ENCODE measurements at places on chromosomes 3 and 15. TPM values are rescaled to one million over a fixed set of nuclear protein-coding genes. Genes with fewer than 3 reads are reported as not detected.

Gene PEX5L
- 6.1 TPM for total RNA-seq

DNA sequence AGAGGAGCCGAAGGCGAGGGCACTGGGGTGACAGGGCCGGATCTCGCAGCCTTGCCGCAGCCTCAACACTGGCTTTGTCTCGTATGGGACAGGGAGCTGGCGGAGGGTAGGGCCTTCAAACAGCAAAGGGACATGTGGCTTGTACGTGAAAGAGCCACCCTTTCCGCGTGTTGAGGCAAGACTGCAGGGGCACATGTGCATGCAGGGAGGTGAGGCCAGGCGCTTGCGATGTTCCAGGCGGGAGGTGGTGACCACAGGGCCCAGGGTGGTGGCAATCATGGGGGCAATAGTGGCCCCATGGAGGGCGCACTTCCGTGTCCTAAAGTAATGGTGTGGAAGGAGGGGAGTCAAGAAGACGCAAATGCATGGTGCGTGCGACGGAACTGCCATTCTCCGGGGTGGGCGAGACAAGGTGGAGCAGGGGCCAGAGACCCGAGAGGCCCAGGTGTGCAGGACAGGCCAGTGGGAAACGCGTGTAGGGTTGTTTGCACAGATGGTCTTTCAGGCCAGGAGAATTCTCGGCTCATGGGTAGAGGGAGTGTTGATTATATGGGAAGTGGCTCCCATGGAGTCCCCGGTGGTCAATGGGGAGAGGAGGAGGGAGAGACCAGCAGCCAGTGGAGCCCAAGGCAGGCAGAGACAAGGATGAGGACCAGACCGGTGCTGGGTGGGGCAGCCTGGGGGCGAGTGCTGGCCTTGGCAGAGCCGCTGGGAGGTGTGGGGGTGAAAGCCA is 45.8 kb upstream of the PCSK6 start:
- H3K27ac ChIP-seq, result no peak overlapping the region
- DNase-seq, result no peak
- H3K4me3 ChIP-seq, result no peak overlapping the region
- no peaks in the 10 kb centered on the region for H3K27me3 ChIP-seq
- no peaks in the 10 kb centered on the region for H3K4me1 ChIP-seq

- no peak overlapping the region for H3K4me3 ChIP-seq
- H3K27ac ChIP-seq, result no peak overlapping the region
Observed at GRCh38 chr3:133901083-133901482, 5.4 kb upstream of the RAB6B start.

GRCh38 chr3:119400466-119400865 is 62.9 kb downstream of the TMEM39A start:
- no peak for DNase-seq
- H3K27ac ChIP-seq, result no peak overlapping the region
- no peaks in the 10 kb centered on the region for H3K36me3 ChIP-seq
- H3K4me3 ChIP-seq, result no peak overlapping the region

DNA sequence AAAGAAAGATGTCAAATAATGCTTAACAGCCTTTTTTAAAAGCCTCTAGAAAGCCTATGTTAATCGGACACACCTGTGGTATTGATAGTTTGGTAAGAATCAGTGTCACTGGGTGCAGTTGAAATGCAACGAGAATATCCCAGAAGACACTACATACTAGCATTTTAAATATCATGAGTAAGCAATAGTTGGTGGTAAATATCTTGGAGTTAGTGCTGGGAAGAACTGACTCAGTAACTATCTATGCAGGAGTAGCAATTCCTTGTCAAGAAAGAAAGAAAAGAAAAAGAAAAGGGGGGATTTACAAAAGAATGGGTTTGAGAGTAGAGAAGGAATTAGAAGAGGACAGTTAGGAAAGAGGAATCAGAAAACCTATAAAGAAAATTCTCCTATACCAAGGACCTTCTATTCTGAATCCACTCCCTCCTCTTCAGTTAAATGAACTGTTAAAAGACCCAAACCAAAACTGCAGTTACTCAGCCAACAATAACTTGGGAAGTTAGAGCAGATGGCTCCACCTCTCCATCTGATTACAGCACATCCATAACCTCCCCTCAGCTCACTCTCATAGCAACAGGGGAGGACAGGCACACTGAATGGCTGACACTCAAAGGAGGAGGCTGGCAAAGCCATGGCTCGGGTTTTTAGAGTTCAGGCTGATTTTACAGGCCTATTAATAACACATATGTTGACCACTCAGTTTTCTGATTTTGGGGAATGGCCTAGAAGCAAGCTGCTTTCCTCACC is 207.6 kb upstream of the MDFIC2 start:
- H3K36me3 ChIP-seq, result no peaks in the 10 kb centered on the region
- no peaks in the 10 kb centered on the region for H3K4me1 ChIP-seq
- no peaks in the 10 kb centered on the region for H3K27me3 ChIP-seq

DNA sequence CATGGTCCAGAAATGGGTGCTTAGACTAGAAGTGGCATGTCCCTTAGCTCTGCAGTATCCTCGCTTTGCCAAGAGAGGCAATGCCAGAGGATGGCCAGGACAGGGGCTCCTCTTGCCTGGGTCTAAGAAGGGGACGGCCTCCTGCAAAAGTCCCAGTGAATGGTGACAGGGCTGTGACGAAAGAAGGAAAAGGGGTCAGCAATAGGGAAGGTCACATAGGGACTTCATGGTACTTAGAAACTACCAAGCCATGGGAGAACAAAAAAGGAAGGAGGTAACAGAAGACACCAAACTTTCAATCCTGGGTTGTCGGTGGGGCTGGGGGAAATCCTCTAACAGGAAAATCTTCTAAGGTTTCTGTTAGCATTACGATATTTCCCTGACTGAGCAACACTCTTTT is 36.2 kb upstream of the ATOSA start:
- no peaks in the 10 kb centered on the region for H3K27me3 ChIP-seq
- H3K27ac ChIP-seq, result no peak overlapping the region
- no peak for DNase-seq
- H3K4me1 ChIP-seq, result no peaks in the 10 kb centered on the region

DNA sequence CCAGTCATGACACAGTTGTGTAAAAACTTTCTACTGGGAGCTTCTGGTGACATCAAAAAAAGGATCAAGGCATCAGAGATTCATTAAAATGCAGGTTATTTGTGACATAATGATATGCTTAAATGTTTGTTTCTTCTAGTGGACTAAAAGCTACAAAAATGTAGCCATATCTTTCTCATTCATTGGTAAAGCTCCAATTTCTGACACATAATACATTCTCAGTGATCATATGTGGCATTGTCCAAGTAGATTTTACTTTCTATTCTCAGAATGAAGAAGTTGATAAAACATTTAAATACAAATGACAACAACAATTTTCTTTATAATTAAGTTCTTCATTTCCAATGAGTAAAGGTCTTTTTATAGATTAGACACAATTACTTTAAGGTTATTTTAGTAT is 71.0 kb upstream of the ARHGEF26 start:
- no peaks in the 10 kb centered on the region for H3K36me3 ChIP-seq
- H3K4me1 ChIP-seq, result no peaks in the 10 kb centered on the region
- no peak overlapping the region for H3K27ac ChIP-seq
- no peak overlapping the region for H3K4me3 ChIP-seq
- DNase-seq, result no peak
- no peaks in the 10 kb centered on the region for H3K27me3 ChIP-seq

DNA sequence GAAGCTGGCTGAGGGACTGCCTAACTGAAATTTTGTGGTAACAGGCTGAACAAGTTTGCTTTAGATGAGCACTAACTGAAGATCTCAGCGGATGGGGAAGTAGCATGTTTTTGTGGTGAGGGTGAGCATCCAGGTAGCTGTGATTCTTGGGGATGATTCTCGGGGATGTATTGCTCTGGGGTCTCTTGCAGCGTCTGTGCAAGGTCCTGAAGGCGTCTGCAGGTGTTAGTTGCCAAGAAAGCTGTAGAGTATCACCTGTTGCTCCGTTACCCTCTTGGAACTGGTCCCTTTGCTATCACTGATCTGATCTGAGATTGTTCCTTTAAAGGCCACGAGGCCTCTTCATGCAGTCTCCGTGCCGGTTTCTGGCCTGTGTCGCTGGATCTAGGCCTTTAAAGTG is 6.0 kb downstream of the TMED3 start:
- no peak overlapping the region for H3K27ac ChIP-seq
- H3K4me3 ChIP-seq, result no peak overlapping the region
- H3K36me3 ChIP-seq, result no peaks in the 10 kb centered on the region
- H3K4me1 ChIP-seq, result peaks cover 6% of the 10 kb centered on the region
- H3K27me3 ChIP-seq, result no peaks in the 10 kb centered on the region
- DNase-seq, result no peak

DNA sequence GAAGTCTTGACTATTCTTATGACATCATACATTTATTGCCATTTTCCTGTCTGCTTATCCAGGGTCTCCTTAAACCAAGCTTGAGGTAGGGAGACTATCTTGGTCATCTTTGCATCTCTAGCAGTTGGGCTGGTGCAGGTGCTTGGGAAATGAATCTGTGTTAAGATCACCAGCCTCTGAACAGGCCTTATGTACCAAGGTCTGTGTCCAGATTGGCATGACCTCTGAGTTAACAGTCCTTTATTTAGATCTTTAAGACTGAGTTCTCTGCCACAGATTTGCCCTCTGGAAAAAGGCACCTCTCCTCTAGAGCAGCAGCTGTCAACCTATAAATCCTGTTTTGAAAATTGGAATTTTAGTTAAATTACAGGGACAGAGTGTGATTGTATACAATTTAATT is 35.4 kb downstream of the RAB7A start:
- no peak for DNase-seq
- no peak overlapping the region for H3K27ac ChIP-seq
- peaks cover 15% of the 10 kb centered on the region for H3K4me1 ChIP-seq

DNA sequence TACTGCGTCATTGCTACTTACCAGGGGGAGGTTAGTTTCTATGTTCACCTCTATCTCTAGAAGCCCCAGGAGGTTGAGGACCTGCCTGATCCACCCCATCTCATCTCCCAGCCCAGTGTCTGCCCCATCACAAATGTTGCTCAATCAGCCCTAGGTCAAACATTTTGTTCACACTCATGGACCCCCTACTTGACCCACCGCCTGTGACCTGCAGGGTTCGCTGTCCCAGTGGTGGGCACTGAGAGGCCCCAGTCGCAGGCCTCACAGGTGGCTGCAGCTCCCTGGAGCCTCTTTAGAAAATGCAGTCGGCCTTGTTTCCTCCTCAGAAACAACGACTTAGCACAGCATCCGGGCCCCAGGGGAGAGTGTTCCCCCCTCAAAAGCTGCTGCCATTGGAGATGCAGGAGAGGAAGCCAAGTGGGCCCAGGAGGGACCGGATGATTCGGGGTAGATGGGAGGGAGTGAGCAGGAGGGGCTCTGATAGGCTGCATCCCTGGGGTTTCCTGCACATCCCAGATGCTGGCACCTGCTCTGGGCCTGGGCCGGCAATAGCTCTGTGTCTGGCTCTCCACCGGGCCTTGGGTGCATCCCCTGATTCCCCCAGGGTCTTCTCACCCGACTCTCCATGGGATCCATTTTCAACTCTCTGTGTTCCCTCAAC is 18.4 kb upstream of the INSYN1 start:
- no peak overlapping the region for H3K4me3 ChIP-seq
- H3K4me1 ChIP-seq, result peaks cover 2% of the 10 kb centered on the region
- no peaks in the 10 kb centered on the region for H3K36me3 ChIP-seq
- H3K27me3 ChIP-seq, result no peaks in the 10 kb centered on the region
- H3K27ac ChIP-seq, result no peak overlapping the region

- no peaks in the 10 kb centered on the region for H3K36me3 ChIP-seq
- H3K27ac ChIP-seq, result no peak overlapping the region
- no peaks in the 10 kb centered on the region for H3K4me1 ChIP-seq
- no peak for DNase-seq
- no peak overlapping the region for H3K4me3 ChIP-seq
- H3K27me3 ChIP-seq, result no peaks in the 10 kb centered on the region
Observed at GRCh38 chr3:40379674-40380306, 7.2 kb upstream of the ENTPD3 start.

GRCh38 chr3:126965526-126966080 is 17.3 kb upstream of the PLXNA1 start:
- no peak for DNase-seq
- peaks cover 18% of the 10 kb centered on the region for H3K4me1 ChIP-seq
- H3K27ac ChIP-seq, result no peak overlapping the region
- H3K27me3 ChIP-seq, result no peaks in the 10 kb centered on the region

- H3K27ac ChIP-seq, result no peak overlapping the region
- no peaks in the 10 kb centered on the region for H3K36me3 ChIP-seq
- no peak overlapping the region for H3K4me3 ChIP-seq
- H3K27me3 ChIP-seq, result no peaks in the 10 kb centered on the region
Observed at GRCh38 chr15:29356786-29357185, 87.2 kb upstream of the NSMCE3 start.

- no peak overlapping the region for H3K27ac ChIP-seq
- DNase-seq, result no peak
- H3K4me1 ChIP-seq, result no peaks in the 10 kb centered on the region
- no peaks in the 10 kb centered on the region for H3K27me3 ChIP-seq
Observed at GRCh38 chr3:104273046-104273649, 1093.6 kb upstream of the ALCAM start.

DNA sequence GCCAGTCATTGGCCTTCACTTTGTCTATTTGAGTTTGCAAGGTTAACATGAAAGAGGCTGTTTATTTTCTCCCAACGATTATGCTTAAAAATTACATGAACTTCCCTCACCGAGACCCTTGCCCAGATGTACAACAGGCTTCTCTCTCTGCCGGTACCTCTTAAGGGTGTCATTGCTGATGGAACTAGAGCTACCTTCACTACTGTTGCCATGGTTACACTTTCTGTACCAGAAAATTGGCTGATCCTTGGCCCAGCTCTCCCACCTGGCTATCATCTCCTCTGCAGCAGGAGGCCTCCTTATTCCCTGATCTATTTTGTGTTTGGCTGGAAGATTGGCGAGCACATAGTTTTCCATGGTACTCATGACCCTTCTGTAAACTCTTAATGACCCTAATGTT is 24.0 kb upstream of the LIPC start:
- H3K27ac ChIP-seq, result no peak overlapping the region
- H3K27me3 ChIP-seq, result no peaks in the 10 kb centered on the region
- H3K4me1 ChIP-seq, result no peaks in the 10 kb centered on the region
- no peak for DNase-seq
- H3K36me3 ChIP-seq, result no peaks in the 10 kb centered on the region

- no peaks in the 10 kb centered on the region for H3K36me3 ChIP-seq
- H3K27me3 ChIP-seq, result no peaks in the 10 kb centered on the region
- H3K4me1 ChIP-seq, result no peaks in the 10 kb centered on the region
- H3K4me3 ChIP-seq, result no peak overlapping the region
- H3K27ac ChIP-seq, result no peak overlapping the region
- no peak for DNase-seq
Observed at GRCh38 chr3:39668420-39668819, 141.0 kb upstream of the MYRIP start.

DNA sequence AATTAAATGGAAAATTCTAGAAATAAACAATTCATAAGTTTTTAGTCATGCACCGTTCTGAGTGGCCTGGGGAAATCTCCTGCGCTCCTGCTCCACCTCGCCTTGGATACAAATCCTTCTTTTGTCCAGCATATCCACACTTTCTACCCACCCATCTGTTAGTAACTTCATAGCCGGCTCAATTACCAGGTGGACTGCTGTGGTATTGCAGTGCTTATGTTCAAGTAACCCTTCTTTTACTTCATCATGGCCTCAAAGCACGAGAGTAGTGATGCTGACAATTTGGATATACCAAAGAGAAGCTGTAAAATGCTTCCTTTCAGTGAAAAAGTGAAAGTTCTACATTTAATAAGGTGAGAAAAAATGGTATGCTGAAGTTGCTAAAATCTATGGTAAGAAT is 142.3 kb upstream of the CHL1 start:
- no peaks in the 10 kb centered on the region for H3K27me3 ChIP-seq
- H3K27ac ChIP-seq, result no peak overlapping the region
- H3K4me3 ChIP-seq, result no peak overlapping the region
- DNase-seq, result no peak
